ENCODE measurements at places on chromosomes 13 and 19.

DNA sequence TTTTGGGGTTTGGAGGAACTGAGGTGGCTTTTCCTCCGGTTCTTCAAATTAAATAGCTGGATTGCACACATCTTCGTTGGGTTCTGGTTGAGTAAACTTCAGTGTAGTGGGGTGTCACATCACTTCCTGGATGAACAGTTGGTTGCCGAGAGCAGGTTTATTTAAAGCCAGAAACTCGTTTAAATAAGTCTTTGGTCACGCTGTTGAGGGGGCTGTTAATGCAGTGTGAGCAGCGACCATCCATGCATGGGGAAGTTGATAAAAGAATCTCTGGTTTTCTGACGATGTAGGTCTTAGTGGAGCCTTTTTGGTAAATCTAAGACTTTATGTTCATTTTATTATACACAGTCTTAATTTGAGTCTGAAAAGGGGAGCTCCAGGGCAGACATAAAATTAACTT, 351.2 kb upstream of the ARGLU1 start:
- no peak for DNase-seq

DNA sequence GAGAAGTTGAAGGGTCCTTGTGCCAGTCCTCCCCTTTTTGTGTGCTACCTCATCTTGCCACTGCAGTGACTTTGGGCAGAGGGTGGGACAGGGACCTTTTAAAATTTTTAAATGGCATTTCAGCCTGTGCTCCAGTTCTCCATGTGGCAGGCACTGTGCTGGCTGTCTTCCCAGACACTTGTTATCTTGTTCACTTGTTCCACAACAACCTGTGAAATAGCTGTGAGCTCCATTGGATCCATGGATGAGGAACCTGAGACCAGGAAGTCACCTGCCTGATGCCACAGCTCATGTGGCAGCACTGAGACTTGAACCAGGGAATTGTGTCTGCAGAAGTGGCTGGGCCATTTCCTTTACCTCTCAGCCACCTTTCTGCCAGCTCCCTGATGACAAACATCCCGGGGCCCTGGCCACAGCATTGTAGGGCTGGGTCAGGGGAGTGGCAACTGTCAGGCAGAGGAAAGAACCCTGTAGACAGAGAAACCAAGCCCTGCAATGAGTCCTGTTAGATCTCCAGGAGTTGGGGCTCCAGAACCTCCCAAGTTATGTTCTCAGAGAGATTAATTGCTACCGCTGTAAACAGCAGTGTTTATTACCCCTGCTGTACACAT, 6.4 kb downstream of the EGLN2 start:
- no peak for DNase-seq

DNA sequence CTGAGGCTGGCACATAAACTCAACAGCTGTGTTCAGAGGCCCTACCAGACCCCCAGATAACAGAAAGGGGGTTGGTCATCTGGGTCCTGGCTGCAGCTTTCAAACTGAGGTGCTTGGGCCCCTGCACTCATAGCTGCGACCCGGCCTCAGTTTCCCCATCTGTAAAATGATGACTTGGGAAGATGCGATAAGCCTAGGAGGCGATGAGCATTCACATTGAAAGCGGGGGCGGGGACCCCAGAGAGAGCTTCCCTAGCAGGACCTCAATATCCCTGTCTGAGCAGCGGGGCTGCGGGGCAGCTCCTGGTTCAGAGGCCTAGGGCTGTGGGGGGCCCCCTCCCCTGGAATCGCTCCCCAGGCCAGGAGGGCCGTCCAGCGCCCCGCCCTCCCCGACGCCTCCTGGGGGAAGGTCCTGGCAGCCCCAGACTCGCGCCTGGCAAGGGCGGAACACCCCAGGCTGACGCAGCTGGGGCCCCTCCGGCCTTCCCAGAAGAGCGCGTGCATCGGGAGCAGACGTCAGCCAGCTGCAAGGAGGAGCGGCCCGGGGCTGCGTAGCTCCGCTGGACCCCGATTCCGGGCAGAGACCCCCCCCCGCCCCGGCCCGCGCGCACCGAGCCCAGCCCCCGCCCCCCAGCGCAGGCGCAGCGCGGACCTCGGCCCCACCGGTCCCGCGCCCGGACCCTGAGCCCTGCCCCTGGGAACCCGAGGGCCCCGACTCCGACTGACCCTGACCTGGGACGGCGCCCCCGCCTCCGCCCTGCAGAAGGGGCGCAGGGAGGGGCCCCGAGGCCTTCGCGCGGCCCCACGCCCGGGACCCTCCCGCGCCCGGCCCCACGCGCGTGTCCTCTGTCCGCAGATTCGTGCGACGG, 3.5 kb downstream of the FSTL3 start:
- DNase-seq, result peak; percentile 32

GRCh38 chr19:15317392-15318071, 14.8 kb downstream of the BRD4 start:
- DNase-seq, result no peak

- no peak for DNase-seq
These were observed 20.4 kb downstream of the AMER2 start for GRCh38 chr13:25151626-25152195.

DNA sequence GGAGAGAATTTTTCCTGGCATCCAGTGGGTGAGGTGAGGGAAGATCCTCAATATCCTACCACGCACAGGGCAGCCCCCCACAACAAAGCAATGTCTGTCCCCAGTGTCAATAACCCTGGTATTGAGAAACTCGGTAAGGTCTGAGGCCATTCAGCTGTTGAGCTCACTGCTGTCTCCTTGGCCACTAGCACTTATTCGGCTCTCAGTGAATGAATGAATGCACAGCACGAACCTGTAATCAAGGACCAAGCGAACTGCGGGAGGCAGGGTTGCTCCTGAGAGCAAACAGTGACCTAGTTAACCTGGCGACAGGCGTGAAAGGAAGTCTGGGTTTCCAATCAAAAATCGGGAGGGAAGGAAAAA, 640 bp downstream of the ZSCAN5A start:
- DNase-seq, result no peak

GRCh38 chr19:5947435-5947834, 30.5 kb downstream of the RANBP3 start:
- DNase-seq, result no peak

DNA sequence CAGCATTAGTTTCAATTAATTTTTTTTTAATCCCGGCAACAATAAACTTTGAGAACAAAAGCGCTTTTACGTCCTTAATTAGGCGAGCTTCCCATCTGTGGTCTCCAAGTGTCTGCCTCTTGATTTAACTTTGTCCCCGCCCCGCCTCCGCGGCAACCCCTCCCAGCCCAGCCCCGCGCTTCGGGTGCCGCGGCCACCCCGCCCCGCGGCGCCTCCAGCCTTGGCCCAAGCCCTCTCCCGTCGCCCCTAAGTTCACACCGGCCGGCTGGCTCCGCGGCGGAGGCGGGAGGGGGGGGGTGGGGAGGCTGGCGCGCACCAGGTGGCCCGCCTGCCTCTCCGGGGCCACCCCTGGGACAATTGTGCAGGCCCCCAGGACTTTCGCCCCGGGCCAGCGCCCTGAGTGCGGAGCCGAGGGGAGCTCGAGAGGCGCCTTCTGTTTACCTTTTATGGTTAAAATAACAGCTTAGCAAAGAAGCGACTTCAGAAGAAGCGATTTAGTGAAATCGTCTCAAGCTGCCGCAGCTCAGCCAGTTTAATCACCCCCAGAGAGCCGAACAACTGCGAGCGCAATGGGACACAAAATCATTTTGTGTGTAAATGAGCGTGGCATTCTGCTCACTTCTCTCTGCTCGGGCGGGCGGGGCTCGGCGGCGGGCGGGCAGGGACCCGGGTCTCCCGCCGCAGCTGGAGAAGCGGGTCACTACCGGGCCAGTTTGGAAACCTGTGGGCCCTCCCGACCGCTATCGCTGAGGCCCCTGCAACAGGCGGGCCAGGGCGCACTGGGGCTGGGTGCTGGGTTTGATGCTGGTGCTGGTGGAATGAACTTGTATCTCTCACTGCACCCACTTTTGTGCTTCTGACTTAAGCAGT, 1.4 kb downstream of the KCTD15 start:
- DNase-seq, result peak; percentile 37

- no peak for DNase-seq
These were observed 13.0 kb upstream of the LIN7B start for GRCh38 chr19:49101160-49101559.

GRCh38 chr13:99227909-99228688, 27.4 kb downstream of the UBAC2 start:
- DNase-seq, result no peak

DNA sequence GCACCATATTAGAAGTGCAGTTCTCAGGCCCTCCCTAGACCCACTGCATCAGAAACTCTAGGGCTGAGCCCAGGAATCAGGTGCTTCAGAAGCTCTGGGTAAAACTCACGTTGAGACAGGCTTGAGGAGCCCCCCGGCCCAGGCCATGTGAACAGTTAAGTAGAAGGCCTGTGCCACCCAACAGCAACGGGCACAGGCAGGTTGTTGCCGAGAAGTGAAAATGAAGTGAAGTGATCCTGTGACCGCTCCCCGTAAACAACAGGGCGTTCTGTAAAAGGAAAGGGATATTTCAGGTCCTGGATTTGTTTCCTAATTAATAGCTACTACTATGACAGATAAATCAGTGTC, 128.8 kb downstream of the ATP11A start:
- DNase-seq, result no peak

- DNase-seq, result no peak
These were observed 136.2 kb downstream of the DNAJC3 start for GRCh38 chr13:95813139-95813538.

- no peak for DNase-seq
These were observed 27.0 kb downstream of the DNM2 start for GRCh38 chr19:10744801-10745293.

DNA sequence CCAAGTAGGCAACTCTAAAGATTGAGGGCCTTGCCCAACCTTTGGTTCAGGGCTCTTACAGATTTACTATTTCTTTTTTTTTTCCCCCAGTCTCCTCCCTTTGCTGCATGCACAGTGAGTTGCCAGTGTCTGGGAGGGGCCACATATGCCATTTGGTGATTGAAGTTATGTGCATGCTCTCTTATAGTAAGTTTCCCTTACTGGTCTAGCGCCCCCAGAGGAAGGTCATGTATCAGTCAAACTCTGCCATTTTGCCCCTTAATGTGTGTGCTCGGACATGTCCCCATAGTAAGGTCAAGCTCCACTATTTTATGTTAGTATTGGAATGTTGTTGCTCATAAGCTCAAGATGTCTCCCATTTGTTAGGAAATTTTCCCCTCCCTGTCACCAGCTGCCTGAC, 1138.0 kb upstream of the SLC10A2 start:
- no peak for DNase-seq

DNA sequence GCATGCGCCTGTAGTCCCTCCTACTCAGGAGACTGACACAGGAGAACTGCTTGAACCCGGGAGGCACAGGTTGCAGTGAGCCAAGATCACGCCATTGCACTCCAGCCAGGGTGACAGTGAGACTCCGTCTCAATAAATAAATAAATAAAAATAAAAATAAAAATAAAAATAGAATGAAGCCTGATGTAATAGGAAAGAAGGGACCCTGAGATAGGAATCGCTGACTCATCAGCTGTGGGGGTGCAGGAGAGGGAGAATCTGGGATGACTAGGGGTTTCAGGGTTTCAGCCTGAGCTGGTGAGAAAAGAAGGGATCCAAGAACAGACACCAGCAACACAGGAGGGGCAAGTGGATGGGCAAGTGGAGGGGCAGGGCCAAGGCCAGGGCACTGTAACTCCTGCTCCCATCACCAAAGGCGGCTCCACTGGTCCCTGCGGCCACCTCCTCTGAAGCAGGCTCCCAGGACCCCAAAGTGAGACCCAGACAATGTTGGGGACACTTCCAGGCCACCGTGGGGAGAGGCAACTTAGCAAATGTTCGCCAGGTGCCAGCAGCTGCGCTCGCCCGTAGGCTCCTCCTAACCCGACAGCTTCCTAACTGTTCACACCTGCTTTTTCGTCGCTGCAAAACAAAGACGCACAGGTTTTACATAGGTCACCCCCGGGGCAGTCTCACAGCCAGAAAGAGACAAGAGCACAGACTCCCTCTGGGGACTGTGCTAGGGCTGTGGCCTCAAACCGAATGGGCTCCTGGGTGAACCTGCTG, 1.2 kb downstream of the HAUS8 start:
- DNase-seq, result no peak

DNA sequence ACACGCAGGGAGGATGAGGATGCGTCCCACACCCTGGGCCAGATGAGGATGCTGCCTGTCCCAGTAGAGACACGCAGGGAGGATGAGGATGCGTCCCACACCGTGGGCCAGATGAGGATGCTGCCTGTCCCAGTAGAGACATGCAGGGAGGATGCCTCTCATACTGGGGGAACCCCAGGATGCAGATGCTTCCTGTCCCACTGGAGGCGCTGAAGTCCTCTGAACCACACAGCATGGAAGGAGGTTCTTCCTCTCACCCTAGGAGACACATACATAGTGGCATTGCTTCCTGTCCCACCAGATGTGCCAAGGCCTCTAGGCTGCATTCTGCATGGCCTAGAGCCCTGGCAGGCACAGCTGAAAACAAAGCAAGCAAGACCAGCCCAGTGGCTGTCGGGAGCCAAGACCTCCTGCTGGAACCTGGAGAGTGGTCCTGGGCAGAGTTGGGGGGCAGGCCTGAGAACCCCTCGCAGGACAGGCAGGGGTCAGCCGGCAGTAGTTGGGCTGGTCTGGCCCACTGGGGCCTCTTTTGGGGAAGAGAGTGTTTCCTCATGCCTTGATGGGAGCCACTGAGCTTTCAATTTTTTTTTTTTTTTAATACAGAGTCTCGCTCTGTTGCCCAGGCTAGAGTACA, 4.3 kb downstream of the HPN start:
- peak; percentile 54 for DNase-seq

DNA sequence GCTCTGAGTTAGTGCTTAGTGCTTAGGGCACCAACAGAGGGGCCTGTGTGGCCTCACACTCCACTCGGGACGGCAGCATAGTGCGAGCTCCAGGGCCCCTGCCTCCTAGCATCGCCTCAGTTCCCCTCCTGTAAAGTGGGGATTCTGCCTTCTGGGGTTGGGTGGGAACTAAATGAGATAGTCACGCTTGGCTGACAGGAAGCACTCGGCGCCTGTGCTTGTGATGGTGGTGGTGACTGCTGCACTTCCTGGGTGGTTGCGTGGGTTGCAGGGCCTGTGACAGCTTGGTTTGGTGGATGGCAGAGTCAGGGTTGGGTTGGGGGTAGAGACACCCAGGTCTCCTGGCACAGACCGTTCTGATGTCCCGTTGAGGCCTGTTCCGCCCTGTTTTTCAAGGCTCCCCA, 7.7 kb downstream of the PLEKHF1 start:
- DNase-seq, result peak; percentile 89

DNA sequence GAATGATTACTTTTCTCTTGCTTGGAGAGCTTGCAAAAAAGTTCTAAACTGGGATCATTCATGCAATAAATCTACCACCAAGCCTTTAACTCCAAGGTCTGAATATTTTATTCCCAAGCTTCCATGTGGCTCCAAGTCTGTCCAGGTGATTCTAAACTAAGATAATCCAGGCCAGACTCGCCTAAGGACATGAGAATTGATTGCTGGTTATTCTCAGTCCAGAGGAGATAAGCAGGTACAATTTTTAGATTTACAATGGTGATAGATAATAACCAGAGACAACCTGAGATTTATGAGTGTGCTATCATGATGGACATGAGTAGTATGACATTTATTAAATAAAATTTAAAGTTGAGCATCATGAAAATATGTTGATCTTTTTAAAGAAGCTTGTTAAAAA, 156.5 kb upstream of the SPRY2 start:
- DNase-seq, result no peak

DNA sequence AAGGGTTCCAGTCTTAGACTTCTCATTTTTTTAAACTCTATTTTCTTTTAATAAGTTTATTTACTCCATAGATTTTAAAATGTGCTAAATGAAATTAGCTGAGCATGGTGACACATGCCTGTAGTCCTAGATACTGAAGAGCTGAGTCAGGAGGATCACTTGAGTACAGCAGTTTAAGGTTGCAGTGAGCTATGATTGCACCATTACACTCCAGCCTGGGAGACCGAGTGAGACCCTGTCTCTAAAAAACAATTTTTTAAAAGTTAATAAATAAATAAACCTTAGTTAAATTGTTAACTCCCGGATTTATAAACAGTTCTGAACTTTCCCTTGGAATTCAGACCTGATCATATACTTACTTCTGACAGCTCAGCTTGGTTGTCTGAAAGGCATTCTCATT, 32.5 kb downstream of the PCDH20 start:
- DNase-seq, result no peak
